Stimulated activated memory B cell treated with anti-CD40 and anti-IgM and Interleukin-4, amounts not matched to agents 10 μg/mL and 1 μg/mL and 100 μg/mL, for 72 hours (primary cell): ENCODE measurements at places on chromosomes 4 and X.

DNA sequence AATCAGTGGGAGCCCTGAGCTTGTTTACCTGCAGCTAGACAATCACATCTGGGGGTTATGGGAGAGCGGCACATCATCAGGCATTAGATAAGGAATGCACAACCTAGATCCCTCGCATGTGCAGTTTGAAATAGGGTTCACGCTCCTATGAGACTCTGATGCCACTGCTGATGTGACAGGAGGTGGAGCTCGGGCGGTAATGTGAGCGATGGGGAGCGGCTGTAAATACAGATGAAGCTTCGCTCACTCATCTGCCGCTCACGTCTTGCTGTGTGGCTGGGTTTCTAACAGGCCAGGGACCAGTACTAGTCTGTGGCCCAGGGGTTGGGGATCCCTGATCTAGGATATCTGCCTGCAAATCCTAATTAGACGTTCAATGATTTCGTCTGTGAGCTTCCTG lies 90.3 kb downstream of the CRMP1 start:
- ATAC-seq, result no peak

DNA sequence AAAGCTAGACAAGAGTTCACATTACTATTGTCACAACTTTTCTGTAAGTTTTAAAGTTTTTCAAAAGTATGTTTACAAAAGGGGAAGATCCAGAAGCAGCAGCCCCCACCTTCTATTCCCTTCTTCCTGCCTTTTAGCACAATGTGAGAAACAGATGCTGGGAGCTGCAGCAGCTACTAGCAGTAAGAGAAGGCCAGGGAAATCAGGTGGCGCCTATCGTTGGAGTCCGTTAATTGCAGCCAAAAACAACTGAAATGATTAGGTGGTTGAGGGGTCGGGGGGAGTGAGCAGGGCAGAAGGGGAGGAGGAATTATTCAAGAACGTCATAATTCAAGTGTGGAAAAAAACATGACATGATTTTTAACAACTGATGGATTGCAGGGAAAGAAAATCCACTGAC lies 27.4 kb downstream of the FRYL start:
- no peak for ATAC-seq

- ATAC-seq, result no peak
Measured at GRCh38 chr4:54695337-54695736, 37.6 kb downstream of the KIT start.

GRCh38 chr4:14742054-14742453 lies 260.2 kb upstream of the CPEB2 start:
- no peak for ATAC-seq

- ATAC-seq, result no peak
Measured at GRCh38 chrX:115018040-115018647, 728 bp upstream of the IL13RA2 start.

DNA sequence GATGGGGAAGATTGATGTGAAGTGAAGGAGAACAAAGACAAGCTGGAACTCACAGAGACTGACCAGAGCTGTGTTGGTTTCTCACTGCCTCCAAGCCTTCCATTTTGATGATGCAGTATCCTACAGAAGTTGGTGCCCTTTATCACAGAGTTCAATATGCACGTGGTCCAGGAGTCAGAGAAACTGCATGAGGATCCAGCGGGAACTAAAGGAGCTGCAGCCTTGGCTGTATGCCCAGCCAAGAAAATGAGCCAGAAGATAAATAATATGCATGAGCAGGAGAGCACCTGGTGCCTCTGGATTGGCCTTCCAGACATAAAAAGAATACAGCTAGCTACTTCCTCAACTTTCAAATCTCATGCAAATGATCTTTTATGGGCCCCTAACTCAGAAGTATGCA lies 44.3 kb upstream of the DCLK2 start:
- ATAC-seq, result no peak
